ENCODE measurements at places on chromosomes 3 and 15.

- no peak for DNase-seq
These were observed 108.2 kb upstream of the SETMAR start for GRCh38 chr3:4195006-4195405.

GRCh38 chr3:45976191-45977091 is 19.2 kb downstream of the FYCO1 start:
- no peak for DNase-seq

DNA sequence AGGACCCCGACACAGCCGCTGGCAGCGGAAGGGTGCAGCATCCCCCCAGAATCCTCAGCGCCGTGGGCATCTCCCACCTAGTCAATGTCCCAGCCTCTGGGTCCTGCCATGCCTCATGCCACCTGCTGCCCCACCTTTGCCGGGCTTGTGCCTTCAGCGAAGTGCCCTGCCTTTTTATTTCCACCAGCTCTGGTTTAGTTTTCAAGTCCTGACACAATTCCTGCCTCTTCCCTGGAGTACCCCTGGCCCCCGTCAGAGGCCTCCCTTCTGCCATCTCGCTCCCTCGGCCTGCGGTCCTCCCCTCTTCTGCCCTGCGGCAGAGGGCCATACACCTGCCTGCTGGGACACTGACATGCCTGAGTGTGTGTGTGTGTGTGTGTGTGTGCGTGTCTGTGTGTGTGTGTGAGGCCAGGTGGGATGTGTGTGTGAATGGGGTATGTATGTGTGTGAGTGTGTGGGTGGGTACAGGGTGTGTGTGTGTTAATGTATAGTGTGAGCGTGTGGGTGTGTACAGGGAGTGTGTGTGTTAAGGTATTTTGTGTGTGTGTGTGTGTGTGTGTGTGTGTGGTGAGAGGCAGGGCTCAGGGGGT is 129.9 kb downstream of the SMAD6 start:
- no peak for DNase-seq

GRCh38 chr15:80855206-80855605 is 76.0 kb downstream of the CEMIP start:
- DNase-seq: no peak

DNA sequence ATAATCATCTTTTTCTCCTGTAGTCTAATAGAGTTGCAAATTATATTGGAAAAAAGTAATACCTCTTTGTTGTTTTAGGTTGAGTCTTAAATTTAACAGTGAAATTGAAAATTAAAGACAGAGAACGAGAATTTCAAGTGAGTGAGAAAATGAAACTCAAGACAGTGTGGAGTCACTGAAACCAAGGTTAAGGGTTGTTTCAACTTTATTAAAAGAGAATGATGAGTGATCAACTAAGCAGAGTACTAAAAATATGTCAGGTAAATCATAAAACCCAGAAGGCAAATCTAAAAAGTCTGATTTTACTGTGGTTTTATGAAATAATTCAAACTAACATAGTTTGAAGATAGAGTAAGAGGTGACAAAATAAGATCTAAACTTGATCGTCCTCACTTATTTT is 782.5 kb upstream of the SEMA6D start:
- DNase-seq: no peak

GRCh38 chr15:41544650-41545015 is 576 bp upstream of the RPAP1 start:
- DNase-seq: no peak

- no peak for DNase-seq
These were observed 62.0 kb upstream of the ACP3 start for GRCh38 chr3:132255041-132255745.

GRCh38 chr3:182671541-182671940 is 121.8 kb upstream of the ATP11B start:
- DNase-seq: no peak

DNA sequence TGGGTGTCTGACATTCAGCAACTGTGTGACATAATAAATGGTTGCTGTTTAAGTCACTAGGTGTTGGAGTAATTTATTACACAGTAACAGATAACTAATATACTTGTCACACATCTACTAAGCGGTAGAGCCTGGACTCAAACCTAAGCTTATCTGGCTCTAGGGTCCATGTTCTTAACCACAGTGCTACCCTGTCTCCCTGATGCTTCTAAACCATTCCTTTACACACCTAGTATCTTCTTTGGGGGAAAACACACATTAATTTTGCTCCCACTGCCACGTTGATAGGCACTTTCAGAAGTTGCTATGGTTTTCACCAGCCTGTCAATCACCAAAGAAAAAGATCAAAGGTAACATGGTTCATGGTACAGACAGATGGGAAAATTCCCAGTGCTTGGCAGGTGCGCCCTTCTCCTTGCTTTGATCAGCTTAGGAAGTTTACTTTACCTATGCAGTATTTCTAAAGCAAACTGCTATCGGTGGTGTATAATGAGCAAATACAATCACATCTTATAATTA is 150.8 kb downstream of the PDZRN3 start:
- DNase-seq: no peak

GRCh38 chr3:83802801-83803200 is 1156.0 kb upstream of the CADM2 start:
- no peak for DNase-seq

DNA sequence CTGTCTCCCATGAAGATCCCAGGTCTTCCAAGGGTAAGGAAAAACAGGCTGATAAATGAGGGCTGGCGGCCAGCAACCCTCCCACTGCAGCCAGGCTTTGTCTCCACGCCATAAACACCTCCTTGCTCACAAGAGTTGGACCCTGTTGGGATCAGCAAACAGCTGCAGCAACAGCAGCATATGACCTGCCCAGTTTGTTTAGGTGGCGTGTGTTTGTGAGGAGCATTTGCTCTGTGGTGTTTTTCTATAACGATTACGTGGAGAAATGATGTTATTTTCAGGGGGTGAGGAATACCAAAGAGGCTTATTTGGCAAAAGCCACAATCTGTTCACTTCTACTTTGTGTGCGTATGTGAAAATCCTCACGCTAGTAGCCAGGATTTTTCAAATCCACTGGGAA is 58.5 kb downstream of the RFTN1 start:
- no peak for DNase-seq

DNA sequence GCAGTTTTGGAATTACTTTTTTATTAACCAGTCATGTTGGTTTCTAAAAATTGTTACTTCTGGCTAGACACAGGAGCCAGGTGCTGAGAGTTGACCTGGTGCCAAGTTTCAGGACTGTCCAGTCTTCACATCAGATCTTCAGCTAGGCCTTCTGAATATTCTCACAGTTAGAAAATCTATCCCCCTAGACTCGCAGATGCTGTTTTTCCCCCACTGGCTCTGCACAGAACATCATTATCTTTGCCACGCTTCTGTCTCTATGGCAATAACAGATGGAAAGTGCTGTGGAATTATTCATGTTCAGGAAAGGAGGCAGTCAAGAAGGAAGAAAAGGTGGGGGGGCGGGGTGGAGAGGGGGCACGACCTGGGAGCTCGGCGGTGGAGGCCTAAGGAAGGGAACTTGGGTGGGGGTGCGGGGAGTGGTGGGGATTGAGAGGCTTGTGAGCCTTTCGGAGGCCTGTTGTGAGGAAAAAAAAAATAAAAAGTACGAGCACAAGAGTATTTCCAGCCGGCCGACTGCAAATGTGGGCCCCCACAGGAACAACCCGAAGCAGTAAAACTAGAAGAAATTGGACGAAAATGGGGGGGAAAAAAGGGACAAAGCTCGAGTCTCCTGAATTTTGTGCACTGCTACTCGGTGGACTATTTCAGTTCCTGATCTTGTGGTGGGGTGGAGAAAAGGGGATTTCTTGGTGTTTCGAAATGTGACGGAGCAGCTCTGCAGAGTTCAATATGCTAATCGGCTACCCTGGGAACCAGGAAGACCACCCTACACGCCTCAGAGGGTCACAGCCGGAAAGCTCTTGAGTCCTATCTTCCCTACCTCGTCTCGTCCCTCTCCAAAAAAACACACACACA is 1.5 kb upstream of the SKIL start:
- DNase-seq: no peak

- no peak for DNase-seq
These were observed 856.5 kb upstream of the ARPP21 start for GRCh38 chr3:34782871-34783270.

All from stimulated activated CD4-positive, alpha-beta T cell treated with anti-CD3 and anti-CD28 coated beads, Interleukin-2, amount 100 ng/mL, for 4 hours (primary cell).